ENCODE measurements at places on chromosomes 7 and 10. TPM values are rescaled to one million over a fixed set of nuclear protein-coding genes. Genes with fewer than 3 reads are reported as not detected.

GRCh38 chr7:20783125-20783699, 3.5 kb downstream of the SP8 start:
- no peak for ATAC-seq

DNA sequence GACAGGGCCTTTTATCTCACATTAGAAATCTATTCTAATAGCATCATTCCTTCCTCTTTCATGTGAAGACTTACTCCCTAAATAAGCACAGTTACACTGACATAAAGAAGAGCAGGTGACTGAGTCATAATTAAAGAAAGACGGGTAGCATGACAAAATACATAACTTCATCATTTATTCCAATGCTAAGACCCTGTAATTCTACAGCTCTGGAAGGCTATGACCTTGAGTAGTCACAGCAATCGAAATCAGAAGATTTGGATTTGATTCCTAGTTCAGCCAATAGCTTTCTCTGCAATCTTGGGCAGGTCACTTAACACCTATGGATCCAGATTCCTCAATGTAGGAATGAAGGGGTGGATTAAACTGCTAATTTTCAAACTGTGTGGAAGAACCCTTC, 42.7 kb downstream of the KDM7A start:
- no peak for ATAC-seq

FKBP6 gene
- total RNA-seq: not detected

- ATAC-seq: no peak
Observed at GRCh38 chr10:78954689-78955088, 114.1 kb upstream of the ZMIZ1 start.

DNA sequence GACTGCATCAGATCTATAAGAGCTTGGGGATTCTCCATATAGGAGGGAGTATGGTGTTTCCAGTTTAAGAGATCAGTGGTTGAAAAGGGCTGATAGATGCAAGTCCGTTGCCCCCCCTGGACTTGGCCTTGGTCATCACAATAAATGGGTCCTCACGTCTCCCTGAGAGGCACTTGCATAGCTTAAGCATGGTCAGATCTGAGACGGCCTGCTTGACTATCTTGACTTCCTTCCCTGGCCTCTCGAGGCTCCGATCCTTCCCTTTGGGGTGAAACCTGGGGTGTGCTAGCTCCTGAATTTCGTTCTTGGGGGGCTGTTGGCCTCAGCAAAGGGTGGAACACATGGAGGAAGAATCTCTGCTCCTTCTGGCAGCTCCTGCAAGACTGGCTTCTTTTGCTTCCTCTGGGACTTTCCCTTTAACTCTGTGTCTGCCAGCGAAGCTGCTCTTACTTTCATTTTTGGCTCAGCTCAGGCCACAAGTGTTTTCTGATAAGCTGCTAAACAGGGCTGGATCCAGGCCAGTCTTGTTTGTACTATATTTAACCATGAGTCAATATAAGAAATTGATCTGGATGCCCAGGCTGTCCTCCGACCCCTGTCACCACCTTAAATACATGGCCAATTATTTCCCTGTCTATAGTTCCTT, 11.2 kb upstream of the ZNF485 start:
- no peak for ATAC-seq

- ATAC-seq: peak; percentile 31
Observed at GRCh38 chr10:119360181-119360921, 153.0 kb downstream of the GRK5 start.

DNA sequence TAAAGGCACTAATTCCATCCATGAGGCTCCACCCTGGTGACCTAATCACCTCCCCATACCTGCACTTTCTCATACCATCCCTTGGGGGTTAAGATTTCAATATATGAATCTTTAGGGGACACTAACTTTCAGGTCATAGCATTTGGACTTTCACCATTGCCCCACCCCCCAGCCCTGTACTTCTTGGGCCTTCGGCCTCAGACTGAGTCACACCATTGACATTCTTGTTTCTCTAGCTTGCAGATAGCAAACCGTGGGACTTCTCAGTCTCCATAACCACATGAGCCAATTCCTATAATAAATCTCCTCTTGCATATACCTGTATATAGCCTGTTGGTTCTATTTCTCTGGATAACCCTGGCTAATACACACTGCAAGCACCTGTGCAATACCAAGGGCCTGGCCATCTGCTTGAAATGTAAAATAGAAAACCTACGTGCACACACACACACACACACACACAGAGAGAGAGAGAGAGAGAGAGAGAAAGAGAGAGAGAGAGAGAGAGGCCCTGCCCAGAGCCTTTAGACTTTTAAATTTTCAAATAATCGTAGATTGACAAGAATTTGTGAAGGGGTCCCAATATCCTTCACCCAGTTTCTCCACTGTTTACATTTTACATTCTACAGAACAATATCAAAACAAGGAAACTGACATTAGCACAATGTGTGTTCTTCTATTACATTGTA, 25.3 kb downstream of the ANXA8 start:
- no peak for ATAC-seq

DNA sequence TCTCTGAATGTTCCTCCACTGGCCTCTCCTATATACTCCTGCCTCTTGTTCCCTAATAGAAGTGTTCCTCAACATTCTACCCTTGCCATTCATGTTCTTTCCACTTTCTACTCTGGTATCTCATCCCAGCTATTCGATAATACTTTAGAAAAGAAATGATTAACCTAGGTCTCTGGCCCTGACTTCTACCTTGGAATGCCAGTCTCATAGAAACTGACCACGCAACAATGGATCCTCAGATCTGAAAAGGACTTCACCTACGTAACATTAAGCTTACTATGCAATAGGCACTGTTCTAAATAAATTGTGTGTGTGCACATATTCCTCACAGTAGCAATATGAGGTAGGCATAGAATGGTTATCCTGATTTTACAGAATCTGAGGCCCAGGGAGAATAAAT, 234.5 kb downstream of the DNAJC1 start:
- no peak for ATAC-seq

- ATAC-seq: no peak
Observed at GRCh38 chr10:126210051-126210651, 178.1 kb downstream of the ADAM12 start.

DNA sequence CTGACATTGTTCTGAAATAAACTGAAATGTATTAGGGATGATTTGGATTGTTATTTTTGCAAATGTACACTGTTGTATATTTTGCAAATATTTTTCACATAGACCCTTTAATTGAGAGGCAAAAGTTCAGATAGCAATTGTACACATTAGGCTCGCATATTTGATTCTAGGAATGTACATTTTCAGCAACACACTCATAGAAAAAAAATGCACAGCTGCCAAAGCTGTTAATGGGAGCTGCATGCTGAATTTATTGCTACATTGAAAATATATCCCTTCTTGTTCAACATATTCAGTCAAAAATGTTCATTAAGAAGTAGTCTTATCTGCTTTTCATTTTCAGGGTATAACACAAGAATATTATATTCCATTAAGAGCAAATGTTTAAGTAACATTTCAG, 512.9 kb downstream of the ATRNL1 start:
- ATAC-seq: no peak

CCDC126 gene
- total RNA-seq: 5.8 TPM

GRCh38 chr7:126768836-126769235, 483.9 kb downstream of the GRM8 start:
- ATAC-seq: no peak

CABCOCO1 gene
- not detected for total RNA-seq

SYNPO2L gene
- 0.84 TPM for total RNA-seq

- ATAC-seq: no peak
Observed at GRCh38 chr7:5393328-5393727, 30.3 kb downstream of the TNRC18 start.

PDE6C gene
- not detected for total RNA-seq

- no peak for ATAC-seq
Observed at GRCh38 chr10:127368929-127369328, 172.5 kb upstream of the INSYN2A start.

SYPL1 gene
- total RNA-seq: 131 TPM

DNA sequence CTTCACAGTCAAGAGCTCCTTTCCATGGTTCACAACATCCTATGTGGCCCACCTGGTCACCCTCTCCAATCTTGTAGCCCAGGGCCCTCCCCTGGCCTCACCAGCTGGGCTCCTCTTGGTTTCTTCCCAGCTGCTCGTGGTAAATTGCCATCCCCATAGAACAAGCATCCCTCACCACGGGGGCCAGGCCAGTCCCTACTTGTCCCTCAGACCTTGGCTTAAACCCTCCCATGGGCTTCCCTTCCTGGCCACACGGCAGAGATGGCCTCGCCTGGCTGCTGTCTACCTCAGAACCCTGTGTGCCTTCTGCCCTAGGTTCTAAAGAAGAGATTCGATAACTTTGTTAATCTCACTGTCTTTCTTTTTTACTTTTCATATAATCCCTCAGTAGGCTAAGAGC, 153.3 kb upstream of the TCERG1L start:
- no peak for ATAC-seq

DNA sequence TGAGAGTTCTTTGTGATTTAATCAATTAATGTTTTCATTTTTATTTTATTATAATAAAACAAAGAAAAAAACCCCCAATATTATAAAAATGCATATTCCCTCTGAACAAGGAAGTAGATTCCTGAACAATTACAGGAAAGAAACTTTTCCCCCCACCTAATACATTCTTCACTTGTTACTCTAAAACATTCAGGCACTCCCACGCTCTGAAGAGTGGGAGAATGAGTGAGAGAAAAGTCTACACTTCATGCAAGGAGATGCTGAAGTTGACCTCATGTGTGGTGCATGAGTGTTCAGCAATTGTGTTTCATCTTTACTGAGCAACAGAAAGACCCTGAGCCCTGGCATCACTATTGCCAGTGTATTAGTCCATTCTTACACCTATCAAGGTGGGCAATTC, 244.2 kb upstream of the IGFBP3 start:
- ATAC-seq: no peak

DNA sequence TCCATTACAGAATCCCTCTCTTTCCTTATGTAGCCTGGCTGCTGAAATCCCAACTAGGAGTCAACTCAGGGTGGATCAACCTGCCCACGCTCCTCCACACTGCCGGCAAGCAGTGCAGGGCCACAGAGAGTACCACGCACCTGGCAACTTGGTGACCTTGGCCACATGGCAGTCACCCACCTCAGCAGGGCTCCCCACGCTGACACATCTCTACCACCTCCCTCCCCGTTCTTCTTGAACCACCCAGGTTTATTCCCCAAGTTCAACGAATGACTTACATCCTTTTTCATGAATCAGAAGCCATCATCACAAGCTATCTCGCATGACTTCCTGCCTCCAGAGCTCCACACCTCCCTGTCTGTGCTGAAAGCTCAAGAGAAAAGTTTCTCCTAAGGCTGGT, 153.4 kb downstream of the GRID1 start:
- no peak for ATAC-seq

GRCh38 chr7:98254951-98255610, 3.0 kb upstream of the TECPR1 start:
- no peak for ATAC-seq

DNA sequence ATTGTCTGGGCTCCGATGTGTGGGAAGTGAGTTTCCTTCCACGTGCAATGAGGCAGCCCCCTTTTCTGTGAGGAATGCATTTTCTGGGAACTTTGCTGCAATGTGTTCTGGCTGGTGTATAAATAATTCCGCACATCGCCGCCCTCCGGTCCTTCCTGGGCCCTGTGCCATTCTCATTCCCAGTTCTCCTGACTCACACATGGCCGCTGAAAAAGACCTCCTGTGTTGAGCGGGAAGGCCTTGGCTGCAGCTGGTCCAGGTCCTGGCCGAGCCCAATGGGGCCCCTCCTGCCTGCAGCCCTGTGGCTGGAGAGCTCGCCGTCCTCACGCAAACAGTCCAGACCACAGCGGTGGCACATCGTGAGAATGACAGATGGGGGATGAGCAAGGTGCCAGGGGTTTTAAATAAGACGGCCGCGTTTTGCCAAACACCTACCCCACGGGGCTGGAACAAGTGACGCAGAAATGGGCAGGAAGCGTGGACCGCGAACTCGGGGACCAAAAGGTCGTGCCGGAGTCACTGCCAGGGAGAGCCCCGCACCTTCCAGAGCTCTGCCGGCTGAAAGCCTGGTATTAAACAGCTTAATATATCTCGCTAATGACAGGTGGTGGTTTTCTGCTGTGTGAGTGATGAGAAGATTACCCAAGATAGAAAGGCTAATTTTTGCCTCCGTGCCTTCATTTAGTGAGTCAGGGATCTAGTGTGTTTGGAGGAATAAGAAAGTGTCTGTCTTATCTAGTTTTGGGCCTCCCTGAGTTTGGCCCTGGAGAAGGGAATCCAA, 37.0 kb downstream of the FAM20C start:
- ATAC-seq: peak; percentile 10

DNA sequence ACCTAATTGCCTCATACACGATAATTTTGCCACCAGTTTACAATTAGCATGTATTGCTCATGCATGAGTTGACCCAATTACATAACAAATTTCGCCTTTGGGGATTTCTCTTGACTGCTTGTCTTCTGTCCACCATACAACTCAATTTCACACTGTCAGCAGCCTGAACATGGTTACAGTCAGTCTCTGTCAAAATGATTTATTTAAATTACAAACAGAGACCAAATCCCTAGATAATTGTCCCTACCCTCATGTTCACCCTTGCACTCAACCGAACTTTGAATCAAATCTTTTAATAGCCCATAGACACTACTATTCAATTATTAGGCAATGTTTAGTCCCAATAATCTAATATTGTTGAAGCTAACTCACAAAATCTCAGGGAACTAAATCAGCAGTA, 59.7 kb upstream of the NEBL start:
- peak; percentile 66 for ATAC-seq

- ATAC-seq: no peak
Observed at GRCh38 chr7:139915268-139915863, 86.3 kb downstream of the TBXAS1 start.

DNA sequence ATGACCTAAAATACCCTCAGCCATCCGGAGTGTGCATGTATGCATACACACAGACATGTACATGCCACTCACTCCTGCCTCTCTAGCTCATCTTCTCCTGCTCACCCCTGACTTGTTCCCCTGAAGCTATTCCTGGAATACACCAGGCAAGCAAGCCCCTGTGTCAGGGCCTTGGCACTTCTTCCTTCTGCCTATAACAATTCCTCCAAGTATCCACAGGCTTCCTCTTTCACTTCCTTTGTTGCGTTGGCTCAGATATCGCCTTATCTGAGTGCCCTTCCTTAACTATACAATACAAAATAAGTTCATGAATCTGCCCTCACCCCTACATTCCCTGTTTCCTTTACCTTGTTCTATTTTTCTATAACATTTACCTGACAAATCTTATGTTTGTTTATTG, 88.8 kb downstream of the NOD1 start:
- ATAC-seq: no peak

GDF10 gene
- not detected for total RNA-seq

DNA sequence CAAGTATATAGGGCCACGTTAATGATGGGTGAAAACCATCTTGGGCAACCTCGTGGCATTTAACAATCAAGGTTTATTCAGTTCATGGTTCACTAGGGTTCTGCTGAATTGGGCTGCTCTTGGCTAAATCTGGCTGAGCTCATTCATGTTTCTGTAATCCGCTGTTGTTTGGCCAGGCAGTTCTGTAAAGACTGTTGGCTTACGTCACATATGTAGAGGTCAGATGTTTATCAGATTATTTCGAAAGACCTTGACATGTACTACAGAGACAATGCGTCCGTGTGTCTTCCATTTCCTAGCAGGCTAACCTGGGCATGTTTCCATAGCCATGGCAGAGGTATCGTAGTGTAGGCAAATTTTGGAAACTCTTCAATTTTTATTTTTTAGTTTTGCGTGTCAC, 190.0 kb upstream of the ZWINT start:
- ATAC-seq: no peak

GRCh38 chr7:29808075-29808801, 1.9 kb downstream of the WIPF3 start:
- no peak for ATAC-seq

LLCFC1 gene
- not detected for total RNA-seq

- ATAC-seq: no peak
Observed at GRCh38 chr7:106813705-106814305, 51.3 kb upstream of the PIK3CG start.
